Lower leg skin (tissue), 4 donors: ENCODE measurements at places on chromosomes 1 and 21. TPM values are rescaled to one million over a fixed set of nuclear protein-coding genes. Genes with fewer than 3 reads are reported as not detected.

Gene KRTAP13-4
- total RNA-seq: not detected

Gene RAD54L
- total RNA-seq: 0.74 TPM

DNA sequence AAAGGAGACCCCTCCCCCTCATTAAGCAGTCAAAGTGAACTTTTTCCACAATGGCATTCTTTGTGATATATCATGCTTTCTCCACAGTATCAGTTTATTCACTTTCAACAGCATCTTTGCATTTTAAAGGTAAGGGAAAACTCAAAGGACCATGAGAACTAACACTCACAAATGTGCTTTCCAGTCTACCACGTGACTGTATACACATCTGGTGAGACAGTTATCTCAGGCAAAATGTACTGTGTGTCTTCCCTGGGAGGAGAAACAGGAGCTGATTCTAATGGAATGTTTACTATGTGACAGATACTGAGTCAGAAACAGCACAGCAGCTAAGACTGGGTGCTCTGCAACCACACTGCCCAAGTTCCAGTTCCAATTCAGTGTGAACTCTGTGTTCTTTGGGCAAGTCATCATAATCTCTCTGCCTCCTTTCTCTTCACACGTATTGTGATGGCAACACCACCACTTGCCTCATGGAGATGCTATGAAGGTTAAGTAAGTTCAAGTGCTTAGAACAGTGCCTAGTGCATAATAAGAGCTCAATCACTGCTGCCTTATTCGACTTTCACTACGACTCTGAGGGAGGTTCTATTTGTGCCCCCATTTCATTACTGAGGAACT is 79.0 kb downstream of the SLC45A1 start:
- DNase-seq: peak; percentile 71

Gene CCDC27
- not detected for total RNA-seq

DNA sequence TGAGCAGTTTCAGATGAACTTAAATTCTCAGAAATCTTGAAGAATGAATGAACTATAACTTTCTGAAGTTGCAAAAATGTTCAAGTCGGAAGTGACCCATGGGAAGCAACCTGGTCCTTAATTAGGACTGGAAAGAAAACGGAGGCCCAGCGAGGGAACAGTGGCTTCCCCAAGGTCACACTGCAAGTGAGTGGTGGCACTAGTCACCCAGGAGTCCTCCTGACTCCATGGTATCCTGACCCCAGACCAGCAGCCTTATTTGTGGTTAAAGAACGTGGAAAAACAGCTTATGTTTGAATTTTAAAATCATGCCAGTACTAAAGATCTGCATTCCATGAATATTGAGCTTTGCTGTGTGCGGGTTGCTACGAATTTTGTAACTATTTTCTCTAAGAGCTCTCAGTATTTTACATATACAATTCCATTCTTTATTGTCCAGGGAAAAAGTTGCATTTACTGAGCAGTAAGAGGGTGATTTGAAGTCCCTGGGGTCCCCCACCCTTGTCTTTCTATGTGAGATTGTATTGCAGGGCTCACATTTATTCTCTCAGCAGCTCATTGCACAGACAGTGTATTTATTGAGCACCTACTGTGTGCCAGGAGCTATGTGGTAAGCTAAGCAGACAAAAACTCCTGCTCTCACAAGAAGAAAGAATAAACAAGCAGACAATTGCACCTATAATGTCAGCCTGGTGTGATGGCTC is 61.6 kb upstream of the ATP5PO start:
- DNase-seq: no peak

Gene PLPPR4
- 5.1 TPM for total RNA-seq

DNA sequence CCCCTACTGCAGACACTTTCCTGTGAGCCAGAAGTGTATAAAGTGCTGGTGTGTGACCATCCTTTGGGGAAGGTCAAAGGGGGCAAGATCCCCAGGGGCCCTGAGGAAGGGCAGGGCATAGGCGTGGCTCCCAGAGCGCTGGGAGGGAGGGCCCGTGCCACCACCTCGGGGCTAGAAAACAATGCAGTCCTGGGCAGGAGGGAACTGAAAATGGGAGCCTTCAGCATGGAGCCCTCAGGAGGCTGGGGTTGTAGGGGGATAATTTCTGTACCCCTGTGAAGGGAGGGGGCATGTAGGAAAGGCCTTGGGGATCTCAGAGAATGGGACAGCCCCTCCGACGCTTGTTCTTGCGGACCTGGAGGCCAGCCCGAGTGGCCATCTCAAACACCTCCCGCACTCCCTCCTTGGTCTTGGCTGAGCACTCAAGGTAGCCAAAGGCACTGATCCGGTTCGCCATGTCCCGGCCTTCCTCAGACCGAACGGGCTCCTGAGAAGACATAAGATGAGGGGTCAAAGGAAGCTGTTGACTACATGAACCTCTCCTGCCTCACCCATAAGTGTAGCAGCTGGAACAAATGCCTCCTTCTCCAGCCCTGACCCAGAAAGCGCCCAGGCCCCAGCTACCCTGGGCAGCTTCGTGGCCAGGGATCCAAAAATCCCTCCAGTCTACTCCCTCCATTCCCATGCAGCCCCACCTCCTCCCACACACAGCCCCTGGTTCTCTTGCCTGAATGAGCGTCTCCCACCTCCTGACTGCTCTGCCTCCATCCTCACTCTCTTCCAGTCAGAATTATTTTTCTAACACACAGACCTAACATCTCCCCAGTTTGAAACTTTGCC is 5.5 kb downstream of the RHOC start:
- no peak for DNase-seq

GRCh38 chr1:57678138-57678537 is 254.3 kb upstream of the DAB1 start:
- DNase-seq: no peak

GRCh38 chr1:171581766-171582165 is 40.3 kb upstream of the MYOCOS start:
- no peak for DNase-seq

Gene TTC22
- 49.1 TPM for total RNA-seq

GRCh38 chr1:24961961-24962861 is 32.1 kb upstream of the RUNX3 start:
- DNase-seq: no peak

- DNase-seq: no peak
Measured at GRCh38 chr1:157154940-157155514, 16.8 kb upstream of the ETV3 start.

DNA sequence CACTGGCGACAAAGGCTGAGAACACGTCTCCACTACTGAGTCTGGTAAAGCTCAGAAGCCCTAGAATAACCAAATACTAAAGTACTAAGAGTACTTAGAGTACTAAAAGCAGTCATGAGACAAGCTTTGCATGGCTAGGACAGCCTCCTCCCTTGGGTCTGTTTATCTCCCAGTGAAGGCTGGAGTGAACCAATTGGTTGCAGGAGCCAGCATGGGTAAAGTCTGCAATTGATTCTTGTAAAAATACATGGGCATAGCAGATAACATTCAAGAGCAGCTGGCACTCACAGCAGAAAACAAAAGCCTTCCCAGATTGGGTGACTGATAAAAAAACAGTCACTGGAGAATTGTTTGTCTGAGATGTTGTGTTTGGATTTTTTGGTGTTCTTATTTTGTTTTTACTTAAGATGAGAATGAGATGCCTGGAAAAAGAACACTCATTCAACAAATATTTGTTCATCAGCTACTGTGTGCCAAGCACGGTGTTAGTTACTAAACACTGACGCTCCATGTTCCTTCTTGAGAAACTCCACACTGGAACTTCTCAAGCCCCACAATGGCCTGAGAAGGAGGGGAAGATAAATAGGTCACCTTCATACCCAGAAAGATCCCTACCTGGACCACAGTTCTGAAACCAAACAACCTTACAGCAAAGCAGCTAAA is 3.7 kb downstream of the IRF6 start:
- no peak for DNase-seq

DNA sequence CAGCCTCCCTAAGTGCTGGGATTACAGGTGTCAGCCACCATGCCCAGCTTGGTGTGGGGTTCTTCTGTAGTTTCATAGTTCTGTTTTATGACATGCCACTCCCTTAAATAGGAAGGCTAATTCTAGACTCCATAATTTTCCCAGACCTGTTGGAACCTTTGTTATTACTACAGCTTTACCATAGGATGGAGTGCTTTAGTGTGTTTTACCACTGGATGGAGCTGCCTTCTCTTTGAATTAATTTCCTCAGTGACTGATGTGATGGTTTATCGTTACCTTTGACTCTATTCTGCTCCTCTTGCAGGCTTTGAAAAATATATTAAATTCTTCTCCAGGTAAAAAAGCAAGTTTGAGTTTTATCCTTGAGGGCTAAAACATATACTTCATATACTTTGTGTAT is 84.6 kb upstream of the NEK7 start:
- DNase-seq: no peak

DNA sequence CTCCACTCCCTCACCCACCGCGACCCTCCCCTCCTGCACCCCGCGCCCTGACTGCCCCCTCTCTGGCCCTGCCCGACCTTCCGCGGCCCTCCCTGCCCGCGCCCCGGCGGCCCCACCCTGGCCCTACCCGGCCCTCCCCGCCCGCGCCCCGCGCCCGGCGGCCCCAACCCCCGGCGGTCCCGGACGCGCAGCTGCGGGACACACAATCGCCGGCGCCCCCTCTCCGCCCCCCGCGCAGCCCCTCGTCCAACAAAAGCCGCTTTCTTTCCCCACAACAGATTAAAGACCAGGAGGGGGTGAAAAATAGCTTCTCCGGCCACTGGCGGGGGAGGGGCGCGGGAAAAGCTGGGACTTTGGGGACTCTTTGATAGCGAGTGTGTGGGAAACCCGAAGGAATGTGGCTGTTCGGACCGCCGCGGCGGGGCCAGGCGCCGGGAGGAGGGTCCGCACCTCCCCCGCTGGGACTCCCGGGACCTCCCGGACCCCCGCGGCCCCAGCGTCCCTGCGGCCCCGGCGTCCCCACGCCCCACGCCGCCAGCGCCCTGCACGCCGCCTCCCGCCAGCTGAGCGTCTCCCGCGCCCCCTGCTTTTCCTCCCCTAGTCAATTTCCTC is 8.8 kb upstream of the ID3 start:
- no peak for DNase-seq

- no peak for DNase-seq
Measured at GRCh38 chr1:117534995-117535467, 70.8 kb upstream of the TENT5C start.

- DNase-seq: no peak
Measured at GRCh38 chr1:225453797-225454648, 26.2 kb upstream of the LBR start.

Gene DMRTA2
- not detected for total RNA-seq

- peak; percentile 83 for DNase-seq
Measured at GRCh38 chr1:228272831-228273571, 65.2 kb downstream of the OBSCN start.

DNA sequence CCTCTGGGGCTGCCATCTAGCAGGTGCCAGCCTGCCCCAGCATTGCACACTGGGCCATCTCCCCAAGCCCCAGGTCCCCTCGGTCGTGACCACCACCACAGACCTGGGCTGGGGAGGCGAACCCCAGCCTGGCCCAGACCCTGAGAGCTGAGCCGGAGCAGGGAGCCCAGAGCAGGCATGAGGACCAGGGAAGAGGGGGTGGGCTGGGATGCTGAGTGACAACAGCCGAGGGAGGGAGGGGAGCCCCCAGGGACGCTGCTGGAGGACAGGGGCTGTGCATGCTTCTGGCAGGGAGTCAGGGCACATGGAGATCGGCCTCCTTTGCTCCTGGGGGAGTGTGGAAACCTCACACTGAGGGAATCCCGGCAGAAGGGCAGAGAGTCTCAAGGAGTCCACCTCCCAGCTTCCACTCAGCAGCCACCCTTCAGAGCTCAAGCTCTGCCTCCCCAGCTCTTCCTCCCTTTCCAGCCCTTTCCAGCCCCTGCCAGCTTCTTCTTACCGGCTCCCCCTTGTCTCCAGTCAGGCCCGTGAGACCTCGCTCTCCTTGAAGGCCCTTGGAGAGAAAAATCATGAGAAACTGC is 23.7 kb upstream of the PEF1 start:
- no peak for DNase-seq

DNA sequence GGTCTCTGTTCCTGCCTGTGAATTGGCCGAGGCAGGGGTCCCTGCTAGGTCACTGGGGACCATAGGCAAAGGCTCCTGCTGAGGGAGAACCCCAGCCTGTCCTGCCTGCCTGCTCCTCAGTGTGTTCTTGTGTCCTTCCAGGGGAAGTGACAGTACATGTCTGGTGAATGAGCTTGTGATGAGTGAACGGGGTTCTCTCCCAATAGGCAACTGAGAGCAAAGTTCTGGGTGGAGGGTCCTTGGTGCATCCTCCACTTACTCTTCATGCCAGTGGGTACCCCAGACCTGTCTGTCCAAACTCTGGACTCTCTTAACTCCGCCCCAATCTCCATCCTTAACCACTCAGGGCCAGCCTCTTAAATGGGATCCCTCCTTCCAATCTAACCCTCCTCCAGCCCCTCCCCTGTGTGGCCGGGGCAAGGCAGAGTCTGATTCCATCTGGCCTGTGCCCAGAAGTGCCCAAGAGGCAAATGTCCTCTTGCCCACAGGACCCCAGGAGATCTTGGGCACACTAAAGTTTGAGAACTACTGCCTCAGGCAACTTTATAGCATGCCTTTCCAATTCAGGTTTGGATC is 2.0 kb downstream of the XKR8 start:
- no peak for DNase-seq

DNA sequence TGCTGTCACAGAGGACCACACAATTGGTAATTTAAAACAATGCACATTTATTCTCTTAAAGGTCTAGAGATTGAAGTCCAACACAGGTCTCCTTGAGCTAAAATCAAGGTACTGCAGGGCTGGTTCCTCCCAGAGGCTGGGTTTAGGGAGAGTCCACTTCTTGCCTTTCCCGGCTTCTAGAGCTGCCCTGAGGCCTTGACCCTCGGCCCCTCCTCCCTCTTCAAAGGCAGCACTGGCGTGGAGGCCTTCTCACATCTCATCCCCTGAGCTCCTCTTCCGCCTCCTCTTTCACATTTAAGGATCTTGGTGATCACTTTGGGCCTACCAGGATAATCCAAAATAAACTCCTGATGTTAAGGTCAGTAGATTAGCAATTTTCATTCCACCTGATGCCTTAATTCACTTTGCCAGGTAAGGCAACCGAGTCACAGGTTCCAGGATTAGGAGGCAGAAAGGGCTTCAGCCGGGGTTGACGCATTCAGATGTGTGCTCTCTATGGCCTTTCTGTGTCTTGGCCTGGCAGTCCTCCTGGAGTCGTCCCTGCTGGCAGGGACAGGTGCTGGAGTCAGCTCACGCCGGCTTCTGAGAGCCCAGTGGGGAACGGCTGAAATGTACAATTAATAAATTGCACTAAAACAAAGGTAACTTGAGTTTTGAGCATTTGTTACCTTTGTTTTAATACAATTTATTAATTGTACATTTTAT is 61.2 kb upstream of the ABCG1 start:
- no peak for DNase-seq
